Activated T-cell treated with anti-CD3 and anti-CD28 coated beads for 48 hours (primary cell): ENCODE measurements at places on chromosomes 6 and 20.
A peak's percentile ranks its signal among the peaks of the same experiment; 100 is the strongest.

DNA sequence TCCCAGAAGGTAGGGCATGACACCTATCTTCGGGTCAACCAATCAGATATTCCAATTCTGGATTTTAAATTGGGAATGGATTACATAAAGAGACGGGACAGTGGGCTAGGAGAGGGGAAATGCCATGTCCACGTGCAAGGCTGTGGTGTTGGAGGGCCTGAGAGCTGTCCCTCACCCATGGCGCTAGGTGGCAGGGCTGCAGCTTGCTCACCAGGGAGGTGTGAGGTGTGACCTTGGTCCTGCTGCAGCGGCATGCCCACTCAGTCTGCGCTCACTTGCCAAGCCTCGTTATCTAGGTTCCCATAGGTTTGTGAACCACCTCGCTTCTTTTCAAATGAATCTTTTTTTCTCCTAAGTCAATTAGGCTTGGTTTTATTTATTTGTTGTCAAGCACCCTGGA is 19.4 kb upstream of the CST3 start:
- DNase-seq = no peak

DNA sequence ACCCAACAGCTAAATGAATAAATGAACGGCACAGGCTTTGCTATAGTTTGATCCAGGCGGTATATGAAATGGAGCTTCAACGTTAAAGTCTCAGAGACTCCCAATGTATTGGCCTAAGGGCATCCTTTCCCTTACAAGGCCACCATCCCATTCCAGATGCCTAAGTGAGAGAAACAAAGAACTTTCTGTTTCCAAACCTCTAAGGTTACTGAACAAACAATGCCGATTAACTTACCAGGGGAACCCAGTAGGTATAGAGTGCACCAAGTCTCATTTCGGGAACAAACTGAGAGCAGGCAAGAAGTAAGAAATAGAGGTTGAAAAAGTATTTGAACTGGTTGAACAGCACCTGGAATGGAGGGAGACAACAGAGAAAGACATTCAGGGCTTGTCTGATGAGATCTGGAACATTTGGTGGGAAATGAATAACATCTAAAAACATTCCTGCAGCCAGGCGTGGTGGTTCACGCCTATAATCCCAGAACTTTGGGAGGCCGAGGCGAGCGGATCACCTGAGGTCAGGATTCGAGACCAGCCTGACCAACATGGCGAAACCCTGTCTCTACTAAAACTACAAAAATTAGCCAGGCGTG is 42.5 kb downstream of the ATP9A start:
- DNase-seq = no peak

- no peak for DNase-seq
These were observed 153.3 kb upstream of the ARG1 start for GRCh38 chr6:131419702-131420101.

DNA sequence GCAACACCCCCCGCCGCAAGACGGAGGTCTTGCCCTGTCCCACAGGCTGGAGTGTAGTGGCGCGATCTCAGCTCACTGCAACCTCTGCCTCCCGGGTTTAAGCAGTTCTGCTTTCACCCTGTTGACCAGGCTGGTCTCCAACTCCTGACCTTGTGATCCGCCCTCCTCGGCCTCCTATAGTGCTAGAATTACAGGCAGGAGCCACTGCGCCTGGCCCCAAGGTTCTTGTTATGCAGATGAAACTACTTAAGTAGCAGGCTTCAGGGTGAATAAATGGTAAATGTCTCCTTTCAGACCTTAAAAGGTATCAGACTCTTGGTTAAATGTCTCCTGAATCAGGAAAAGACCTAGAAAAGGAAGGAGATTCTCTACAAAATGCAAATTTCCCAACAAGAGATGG is 95.4 kb upstream of the TMEM181 start:
- no peak for DNase-seq

- peak; percentile 45 for DNase-seq
These were observed 66.7 kb upstream of the TIAM2 start for GRCh38 chr6:154928325-154928922.

DNA sequence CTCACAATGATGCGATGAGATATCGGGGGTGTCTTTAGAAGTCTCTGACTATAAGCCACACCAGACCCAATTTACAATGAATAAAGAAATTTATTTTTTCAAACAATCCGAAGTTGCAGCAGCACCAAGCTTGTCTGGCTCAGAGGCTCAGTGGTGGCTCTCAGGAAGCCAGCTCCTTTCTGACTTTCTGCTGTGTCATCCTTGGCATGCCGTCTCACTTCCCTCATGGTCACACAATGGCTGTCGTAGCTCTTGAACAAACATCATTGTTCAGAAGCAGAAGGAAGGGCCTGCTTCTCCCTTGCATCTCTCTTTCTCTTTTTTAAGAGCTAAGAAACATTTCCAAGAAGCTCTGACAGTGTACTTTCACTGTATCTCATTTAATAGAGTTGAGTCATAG is 299.0 kb downstream of the DOK5 start:
- DNase-seq = no peak

GRCh38 chr6:110364364-110365105 is 6.4 kb upstream of the METTL24 start:
- no peak for DNase-seq

DNA sequence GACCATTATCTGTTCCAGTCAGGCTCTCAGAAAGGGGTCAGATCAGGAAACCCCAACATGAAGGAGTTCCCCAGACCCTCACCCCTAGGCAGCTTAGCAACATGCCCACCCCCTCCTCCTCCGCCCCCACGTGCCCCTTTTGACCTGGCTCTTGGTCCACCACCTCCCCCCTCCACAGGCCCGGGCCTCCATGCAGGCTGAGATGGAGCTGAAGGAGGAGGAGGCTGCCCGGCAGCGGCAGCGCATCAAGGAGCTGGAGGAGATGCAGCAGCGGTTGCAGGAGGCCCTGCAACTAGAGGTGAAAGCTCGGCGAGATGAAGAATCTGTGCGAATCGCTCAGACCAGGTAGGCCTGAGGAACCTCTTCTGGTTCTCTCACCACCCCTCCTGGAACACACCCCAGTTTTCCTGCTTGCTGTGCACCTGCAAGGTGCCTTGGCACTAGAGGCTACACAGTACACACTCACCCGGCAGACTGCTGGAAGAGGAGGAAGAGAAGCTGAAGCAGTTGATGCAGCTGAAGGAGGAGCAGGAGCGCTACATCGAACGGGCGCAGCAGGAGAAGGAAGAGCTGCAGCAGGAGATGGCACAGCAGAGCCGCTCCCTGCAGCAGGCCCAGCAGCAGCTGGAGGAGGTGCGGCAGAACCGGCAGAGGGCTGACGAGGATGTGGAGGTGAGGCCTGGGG is 21.9 kb downstream of the DEF6 start:
- no peak for DNase-seq

GRCh38 chr6:39254999-39255535 is 25.8 kb upstream of the KCNK5 start:
- DNase-seq = no peak

GRCh38 chr6:16783509-16783908 is 22.2 kb upstream of the ATXN1 start:
- DNase-seq = no peak

DNA sequence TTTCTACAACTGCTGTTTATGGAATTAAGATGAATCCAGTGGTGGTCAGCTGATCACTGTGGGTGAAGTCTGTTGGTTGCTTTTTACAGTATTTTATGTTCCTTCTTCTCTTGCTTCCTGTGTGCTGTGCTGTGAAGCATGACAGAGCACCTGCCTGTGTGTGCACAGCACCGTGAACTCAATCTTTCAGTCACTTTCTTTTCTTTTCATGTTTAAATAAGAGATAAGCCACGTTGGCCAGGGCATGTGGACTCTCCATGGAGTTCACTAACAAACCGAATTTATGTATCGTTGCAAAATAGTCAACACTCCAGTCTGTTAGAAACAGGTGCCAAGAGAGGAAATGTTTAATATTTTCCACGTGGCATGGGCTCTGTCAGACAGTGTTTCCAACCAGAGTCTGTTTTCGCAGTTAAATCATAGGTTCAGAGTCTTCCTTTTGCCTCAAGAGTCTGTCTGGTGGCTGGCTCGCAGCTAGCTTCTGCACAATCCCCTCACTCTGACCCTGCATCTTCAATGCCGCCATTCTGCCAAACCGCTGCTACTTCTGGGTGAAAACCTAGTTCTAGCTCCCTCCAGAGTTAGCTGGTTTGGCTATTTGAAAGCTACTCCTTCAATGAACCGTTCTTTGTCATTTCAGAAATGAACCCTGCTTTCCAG is 73.2 kb downstream of the QRSL1 start:
- no peak for DNase-seq

DNA sequence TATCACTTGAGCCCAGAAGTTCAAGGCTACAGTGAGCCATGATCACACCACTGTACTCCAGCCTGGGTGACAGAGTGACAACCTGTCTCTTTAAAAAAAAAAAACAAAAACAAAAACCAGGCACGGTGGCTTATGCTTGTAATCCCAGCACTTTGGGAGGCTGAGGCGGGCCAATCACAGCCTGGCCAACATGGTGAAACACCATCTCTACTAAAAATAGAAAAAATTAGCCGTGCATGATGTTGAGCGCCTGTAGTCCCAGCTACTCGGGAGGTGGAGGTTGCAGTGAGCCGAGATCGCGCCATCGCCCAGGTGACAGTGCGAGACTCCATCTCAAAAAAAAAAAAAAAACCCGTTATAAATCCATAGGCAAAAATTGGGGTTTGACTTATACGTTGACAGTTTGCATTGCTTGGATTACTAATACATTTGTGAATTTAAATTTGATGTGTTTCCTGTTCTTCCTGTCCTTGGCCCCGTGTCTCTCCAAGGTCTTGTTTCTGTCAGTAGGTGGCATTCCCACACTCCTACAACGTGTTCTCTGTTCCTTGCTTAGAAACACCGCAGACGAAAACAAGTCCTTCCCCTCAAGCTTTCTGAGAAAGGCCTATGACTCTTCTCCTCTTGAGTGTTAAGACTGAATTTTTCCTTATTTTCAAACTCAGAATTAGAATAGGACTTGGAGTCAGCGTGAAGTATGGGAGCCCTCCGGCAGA is 147.0 kb downstream of the DTNBP1 start:
- DNase-seq = no peak

- DNase-seq = no peak
These were observed 19.4 kb upstream of the SDHAF4 start for GRCh38 chr6:70547313-70547712.

- no peak for DNase-seq
These were observed 28.6 kb downstream of the SLC23A2 start for GRCh38 chr20:4972506-4973251.

DNA sequence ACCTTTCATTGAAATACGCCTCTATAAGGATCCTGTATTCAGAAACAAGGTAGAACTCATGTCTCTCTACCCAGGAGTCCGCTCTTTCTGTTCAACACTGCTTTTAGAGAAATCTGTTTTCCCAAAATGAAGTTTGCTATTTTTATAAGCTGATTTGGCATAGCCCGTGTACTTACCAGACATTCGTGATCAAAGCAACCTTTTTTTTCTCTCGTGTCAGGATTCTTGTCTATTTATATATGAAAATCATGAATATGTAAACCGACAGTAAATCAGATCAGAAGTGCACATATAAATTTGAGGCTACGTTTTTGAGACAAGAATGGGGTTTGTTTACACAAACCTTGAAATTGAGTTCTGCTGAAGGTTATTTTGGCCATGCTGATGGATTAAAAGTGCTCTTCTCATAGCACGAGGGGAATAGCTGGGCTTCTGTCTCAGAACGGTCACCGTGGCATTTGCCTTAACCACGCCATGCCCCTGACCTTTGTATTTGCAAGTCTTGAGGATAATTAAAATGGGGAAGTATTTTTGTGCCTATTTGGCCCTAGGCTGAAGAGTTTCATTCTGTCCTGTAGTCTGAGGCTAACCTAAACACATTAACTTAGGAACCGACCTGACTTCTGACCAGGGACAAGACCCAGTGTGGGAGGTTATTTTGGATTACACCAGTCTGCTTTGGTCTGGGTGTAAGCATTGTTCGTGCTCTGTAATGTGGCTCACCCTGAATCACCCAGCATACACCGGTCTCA is 118.6 kb downstream of the MAP3K4 start:
- DNase-seq = no peak

DNA sequence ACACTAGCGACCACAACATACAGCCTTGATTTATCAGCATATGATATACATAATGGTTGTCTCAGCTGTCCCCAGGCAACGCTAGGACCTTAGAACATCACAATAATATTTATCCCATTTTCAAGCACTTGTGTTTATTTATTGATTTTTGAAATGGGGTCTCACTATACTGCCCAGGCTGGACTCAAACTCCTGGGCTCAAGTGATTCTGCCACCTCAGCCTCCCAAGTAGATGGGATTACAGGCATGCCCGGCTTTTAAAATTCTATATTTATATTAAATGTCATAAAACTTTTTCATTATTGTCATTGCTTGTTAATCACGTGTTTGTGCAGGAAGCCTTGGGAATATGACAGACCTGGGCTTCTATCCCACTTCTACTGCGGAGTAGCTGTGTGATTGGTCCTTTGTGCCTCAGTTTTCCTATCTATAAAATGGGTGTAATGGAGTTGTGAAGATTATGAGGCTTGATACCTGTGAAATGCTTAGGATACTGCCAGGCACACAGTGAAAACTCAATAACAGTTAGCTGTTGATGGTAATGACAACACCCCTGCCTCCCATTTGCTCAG is 10.2 kb downstream of the COL20A1 start:
- DNase-seq = no peak

GRCh38 chr6:138540468-138540867 is 41.2 kb upstream of the NHSL1 start:
- no peak for DNase-seq

- DNase-seq = no peak
These were observed 135.3 kb downstream of the SOBP start for GRCh38 chr6:107625264-107625663.

DNA sequence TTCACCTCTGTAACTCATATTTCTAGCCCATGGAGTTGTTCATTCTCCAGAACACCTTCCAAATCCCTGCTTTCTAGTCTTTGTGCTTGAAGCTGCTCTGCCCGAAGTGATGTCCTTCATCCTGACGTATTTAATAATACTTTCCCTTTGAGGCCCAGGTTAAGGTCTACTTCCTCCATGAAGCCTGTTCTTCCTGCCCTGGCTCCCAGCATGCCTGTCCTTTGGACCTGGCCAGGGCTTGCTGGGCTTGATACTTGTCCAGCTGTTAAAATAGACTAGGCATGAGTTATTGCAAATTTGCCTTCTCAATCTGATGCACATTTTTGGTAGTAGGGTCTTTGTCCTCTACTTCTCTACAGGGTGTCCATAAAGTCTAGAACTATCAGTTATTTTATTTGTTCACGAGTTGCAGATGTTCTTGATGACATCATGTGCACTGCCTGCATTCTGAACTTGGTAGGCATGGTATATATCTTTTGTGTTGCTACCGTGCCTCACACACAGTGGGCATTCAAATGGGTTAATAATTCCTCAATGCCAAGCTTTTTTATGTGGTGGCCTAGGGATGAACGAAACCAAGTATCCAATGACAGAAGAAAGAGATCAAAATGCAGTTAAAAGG is 3.1 kb upstream of the MAP7 start:
- no peak for DNase-seq

GRCh38 chr6:54775576-54775975 is 71.0 kb upstream of the FAM83B start:
- DNase-seq = no peak

DNA sequence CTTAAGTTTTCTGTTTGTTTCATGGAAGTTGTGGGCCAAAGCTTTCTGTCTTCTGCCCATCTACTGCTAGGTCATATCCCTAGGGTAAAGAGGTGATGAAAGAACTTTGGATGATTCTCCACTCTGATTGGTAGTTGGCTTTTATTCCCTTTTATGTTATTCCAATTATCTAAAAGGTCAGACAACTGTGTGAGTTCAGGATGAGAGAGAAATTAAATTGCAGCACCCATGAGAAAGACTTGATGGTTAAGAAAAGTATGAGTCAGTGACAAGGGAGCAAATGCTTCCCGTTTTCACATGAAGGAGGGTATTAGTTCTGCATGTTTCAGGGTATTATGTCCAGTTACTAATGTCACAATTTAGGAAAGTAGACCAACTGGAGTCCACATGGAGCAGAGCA is 136.3 kb downstream of the CD109 start:
- DNase-seq = no peak
